ENCODE measurements at places on chromosomes 5 and 9.

DNA sequence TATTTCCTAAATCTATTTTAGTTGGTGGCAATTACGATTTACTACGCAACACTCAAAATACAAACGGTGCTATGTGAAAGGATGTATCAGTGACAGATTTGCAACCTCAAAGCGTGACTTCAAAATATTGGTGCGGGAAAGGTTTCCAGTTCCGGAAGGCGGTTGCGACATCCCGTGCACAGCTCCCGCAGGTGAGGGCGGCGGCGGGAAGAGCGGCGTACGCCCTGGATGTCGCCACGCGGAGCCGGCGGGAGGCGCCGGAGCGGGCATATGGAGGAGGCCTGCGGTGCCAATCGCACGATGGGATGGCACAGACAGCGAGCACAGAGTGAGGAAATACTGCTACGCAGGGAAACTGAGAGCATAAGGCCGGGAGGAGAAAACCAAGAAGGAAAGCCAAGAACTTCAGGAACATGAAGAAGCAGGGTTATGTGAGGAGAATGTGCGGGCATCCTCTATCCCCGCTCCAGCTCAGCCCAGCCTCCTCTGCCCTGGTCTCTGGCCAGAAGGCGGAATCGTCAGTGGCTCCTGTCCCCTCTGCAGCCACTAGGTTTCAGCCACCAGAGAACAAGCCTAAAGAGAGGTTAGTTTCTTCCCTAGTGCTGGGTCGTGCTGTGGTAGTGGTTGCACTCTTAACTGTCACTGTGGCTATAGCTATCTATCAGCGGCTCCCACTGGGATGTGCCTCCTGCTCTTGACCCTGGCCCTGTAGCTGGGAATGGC is 378.1 kb upstream of the TLE4 start:
- DNase-seq = no peak

- DNase-seq = no peak
Observed at GRCh38 chr9:124262649-124262972, 4.9 kb downstream of the NEK6 start.

DNA sequence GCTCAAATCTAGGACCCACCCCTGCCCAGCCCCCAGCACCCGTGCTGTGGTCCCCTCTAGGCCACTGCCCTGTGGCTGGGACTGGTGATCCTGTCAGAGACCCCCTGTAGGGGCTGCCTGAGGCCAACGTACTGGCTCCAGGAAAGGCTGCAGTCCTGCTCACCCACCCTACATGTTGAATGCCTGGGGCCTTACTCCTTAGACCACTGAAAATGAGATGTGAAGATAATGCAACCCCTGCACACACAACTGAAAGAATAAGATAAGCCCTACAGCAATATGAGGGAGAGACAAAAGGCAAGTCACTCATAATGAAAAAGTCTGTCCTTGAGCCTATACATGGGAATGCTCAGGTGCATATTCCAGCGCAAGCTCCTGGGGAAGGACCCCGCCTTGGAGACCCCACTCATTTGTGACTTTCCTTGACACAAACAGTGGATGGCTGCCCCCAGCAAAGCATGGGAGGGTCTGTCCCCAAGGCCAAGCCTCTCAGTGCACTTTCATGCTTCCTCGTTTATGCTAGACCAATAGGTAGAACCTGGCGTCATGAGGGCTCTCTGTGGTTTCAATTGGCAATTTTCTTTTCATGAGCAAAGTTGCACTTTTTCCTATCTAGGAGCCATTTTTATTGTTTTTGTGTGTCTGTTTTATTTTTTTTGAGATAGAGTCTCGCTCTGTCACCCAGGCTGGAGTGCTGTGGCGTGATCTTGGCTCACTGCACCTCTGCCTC is 12.5 kb upstream of the WNK2 start:
- DNase-seq = no peak

GRCh38 chr5:43639566-43639965 is 36.6 kb downstream of the NNT start:
- no peak for DNase-seq

- DNase-seq = no peak
Observed at GRCh38 chr9:8297047-8297446, 497.5 kb upstream of the DMAC1 start.

DNA sequence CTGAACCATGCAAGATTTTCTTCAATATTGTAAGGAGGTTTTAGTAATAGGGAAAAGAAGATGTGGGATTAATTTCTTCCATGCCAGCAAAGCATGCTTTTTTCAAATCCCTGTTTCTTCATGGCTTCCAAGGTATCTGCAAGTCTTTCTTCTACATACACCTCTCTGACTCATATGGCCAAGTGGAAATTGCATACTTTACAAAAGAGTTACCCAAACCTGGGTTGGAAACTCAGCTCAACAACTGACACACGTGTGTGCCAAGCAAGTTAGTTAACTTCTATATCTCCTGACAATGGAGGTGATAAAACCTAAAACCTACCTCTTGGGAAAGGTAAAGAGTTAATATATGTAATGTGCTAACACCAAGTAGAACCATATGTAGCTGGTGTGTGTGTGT is 28.5 kb upstream of the MAMDC2 start:
- no peak for DNase-seq

DNA sequence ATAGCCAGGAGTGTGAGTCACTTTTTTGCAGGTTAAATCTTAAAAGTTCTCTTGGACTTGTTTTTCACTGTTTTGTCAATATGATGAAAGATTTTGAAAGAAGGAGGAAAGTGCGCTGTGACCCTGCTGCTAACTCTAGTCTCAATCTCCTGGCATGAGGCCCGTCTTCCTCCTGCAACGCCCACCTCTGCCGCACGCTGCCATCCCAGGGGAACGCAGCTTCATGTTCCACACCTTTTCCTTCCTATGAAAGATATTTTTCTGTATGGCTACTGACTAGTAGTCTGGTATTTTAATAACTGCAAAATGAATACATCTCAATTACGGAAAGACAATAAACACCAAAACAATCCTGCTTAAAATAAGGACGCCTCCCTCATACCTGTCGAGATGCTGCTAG is 8.3 kb downstream of the PPIC start:
- DNase-seq = peak; percentile 12

GRCh38 chr9:111381006-111381405 is 51.0 kb upstream of the OR2K2 start:
- DNase-seq = no peak

GRCh38 chr9:116647515-116647809 is 39.6 kb upstream of the TRIM32 start:
- no peak for DNase-seq

GRCh38 chr5:223791-224190 is 5.7 kb downstream of the SDHA start:
- DNase-seq = no peak

DNA sequence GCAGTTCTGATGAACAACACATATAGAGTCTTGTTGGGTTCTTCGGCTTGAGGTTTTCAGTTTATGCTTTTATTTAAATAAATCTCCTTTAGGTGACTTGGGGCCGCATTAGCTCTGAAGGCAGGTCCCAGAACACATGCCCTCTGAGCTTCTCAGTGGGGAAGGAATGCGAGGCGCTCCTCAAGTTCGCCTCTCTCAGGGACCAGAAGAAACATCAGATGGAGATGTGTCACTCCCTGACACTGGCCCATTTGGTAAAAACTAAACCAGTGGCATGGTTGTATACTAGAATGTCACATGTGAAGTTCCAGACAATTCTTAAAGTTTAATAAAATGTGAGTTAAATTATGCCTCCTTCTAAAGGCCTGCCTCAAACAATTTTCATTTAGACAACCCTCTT is 1.9 kb downstream of the MACROH2A1 start:
- DNase-seq = no peak

DNA sequence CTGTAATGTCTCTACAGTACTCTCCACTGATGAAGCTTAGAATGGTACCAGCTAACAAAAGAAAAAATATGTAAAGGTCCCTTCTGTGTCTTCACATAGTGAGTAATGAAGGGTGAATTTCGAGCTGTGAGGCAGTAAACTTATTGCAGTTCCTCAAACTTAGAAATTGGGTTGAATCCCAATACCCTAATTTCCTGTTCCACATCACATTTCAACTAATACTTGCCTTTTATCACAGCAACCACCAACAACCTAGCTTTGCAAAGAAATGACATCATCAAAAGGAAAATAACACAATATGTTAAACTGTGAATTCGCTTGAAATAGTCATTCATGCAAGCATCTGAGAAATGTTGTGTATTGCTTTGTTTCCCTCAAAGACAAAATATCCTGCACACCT is 9.4 kb upstream of the TNFAIP8 start:
- DNase-seq = no peak

DNA sequence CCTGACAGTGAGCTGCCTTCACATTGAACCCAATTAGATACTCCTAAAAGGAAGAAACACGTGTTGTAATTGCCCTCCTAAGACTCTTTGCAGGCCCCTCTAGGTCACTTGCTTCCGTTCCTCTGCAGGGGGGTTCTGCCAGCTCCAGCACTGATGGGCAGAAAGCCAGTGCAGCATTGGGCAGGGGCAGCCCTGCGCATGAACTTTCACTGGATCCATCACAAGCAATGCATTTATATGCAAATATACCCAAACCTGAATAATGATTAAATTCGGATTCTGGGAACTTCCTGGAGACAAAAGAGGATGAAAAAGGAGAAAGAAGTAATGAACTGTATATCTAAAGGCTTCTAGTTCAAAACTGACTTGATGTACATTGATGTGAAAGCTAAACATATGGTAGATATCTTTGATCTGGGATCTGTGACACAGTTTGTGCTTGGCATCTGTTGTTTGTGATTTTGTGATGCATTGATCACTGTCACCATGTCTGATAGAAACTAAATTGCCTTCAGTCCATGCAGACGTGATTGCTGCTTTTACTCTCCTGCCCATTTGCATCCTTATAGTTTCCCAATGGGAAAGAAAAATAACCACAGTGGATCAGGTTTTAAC is 313.4 kb downstream of the DEPDC1B start:
- no peak for DNase-seq

GRCh38 chr5:178201927-178202235 is 2.5 kb upstream of the HNRNPAB start:
- DNase-seq = no peak

All from fibroblast of the conjunctiva (primary cell).